ENCODE measurements at places on chromosomes 3 and 15. TPM values are rescaled to one million over a fixed set of nuclear protein-coding genes. Genes with fewer than 3 reads are reported as not detected.

The DZIP3 gene
- 24.5 TPM for total RNA-seq

The CEP97 gene
- total RNA-seq = 21.1 TPM

The RASGRF1 gene
- total RNA-seq = 29.1 TPM

GRCh38 chr3:74501007-74501406, 113.5 kb downstream of the CNTN3 start:
- DNase-seq = no peak

GRCh38 chr3:159848348-159849118, 140.1 kb upstream of the IL12A start:
- DNase-seq = no peak

DNA sequence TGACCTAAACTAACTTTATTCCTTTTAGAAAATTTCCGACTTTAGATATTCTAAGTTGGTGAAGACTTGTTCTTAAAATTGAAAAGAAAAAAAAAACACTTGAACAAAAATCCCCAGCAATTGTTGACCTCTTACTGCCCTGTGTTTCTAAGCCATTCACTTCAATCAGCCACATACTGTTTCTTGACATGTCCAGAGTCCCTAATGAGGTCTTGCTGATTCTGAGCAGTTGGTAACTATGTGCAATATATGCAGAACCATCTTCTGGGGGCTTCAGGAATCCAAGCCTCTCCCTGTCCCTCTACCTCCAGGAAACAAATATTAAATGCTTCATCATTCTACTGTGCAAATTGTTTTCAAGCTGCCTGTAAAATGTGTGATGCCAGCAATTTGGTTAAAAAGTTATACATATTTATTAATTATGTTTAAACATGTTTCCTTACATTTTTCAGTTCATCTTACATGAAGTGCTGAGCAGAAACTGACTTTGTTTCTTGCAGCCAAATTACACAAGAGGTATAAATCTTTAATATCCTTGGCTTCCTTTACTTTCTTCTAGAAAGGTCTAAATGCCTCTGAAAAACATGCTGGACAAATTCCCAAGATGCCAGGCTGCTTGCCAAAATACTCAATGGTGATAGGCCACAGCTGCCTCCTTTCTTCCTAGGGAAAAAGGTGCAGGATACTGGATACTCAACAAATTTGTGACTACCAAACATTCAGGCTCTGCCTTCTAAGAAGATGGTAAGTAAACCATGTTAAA, 19.8 kb upstream of the GYG1 start:
- DNase-seq = peak; percentile 70

DNA sequence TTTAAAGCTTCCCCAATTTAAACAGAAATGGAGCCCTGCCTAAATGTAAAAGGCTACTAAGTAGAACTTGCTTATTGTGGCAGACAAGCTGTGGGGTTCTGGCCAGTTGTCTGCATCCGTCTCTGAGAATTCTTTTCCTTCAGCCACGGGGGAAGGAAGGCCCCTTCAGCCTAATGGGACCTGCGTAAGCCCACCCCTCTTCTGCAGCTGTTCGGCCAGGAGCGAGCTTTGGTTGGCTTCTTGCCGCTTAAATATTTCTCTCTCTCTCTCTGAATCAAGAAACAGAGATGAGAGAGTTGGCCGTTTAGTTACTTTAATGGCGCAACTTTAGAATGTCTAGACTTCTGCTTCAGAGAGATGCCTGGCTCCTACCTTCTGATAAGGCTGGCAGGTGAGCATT, 151.7 kb upstream of the PROK2 start:
- DNase-seq = no peak

DNA sequence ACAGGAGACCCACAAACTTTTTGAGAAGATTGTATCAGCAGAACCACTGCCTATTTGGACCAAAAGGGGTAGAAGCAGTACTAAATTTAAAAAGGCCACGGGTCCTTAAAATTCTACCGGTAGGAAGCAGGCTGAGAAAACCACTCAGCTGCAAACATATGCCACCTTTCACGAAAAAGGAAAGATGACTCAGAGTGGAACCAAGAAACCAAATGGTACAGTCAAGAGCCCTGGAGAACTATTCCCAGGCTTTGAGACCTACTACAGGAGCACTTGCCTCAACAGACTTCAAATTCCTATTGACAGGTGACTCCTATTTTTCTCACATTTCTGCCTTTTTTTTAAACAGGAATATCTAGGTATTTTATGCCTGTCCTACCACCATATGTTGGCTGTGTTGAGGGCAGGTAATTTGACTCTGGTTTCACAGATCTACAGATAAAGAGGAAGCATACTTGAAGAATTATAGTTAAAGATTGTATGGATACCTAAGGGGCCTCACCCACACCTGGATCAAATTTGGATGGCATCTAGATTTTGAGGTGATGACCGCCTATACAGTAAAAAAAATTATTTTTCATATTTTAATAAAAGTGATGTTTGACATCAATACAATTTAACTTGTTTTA, 10.1 kb downstream of the GOLIM4 start:
- DNase-seq = no peak

DNA sequence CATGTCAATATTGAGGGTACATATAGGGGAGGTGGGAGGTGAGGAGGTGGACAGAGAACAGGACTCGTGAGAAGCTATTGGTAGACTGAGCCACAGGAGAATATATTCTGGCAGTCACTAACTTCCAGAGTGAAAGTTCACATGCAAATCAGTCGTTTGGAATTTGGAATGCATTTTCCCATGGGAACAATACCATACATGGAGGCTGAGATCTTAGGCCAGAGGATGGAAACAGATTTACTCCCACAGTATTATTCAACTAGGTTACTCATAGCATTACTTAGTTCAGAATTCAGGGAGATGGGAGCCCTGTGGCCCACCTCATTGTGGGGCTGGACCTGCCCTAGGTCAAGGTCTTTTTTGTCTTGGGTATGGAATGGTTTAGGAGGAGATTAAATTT, 36.4 kb upstream of the ABHD2 start:
- peak; percentile 71 for DNase-seq

- no peak for DNase-seq
Measured at GRCh38 chr3:10927551-10927950, 65.0 kb upstream of the SLC6A1 start.

GRCh38 chr3:133578548-133579191, 5.2 kb downstream of the CDV3 start:
- DNase-seq = peak; percentile 47

DNA sequence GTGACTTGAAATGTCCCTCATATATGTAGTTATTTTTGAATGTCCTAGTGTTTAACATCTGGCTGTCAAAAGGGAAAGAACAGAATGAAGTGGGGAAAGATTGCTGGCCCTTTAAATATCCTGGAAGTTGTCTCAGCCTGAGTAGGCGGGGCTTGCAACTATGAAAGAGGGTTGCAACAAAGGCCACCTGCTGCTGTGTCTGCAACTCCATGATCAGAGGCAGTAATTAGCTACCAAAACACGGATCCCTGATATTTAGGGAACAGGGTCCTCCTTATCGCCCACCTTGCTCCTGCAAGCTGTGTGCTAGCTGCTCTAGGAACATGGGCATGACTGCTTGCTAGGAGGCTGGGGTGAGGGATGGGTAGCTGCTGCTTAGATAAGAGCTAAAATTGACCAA, 100.2 kb upstream of the CFAP20DC start:
- DNase-seq = no peak

DNA sequence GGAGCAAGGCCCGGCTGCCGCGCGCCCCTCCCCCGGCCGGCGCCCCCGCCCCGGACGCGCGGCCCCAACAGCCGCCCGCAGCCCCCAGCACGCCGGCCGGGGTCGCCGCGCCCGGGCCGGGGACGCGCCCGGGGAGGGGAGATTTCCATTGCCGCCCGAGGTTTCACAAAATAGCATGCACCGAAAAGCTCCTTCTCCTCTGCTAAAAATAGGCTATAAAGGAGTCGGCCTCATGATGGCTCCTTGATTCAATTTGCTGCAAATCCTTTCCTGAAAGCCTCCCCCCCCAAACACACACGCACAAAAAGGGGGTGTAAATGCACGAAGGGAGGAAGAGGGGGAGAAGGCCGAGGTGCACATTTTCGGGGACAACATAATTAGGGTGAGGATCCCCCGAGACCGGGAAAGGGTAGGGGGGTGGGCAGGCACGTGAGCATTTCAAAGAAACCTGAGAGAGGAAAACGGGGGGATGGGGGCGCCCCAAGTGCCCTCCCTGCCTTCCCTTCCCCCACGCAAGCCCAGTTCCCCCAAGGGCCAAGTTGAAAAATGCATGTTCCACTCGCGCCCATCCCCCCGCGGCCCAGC, 734 bp downstream of the TBL1XR1 start:
- peak; percentile 59 for DNase-seq
